ENCODE measurements at places on chromosomes 11 and 22.

- peak; percentile 7 for DNase-seq
Observed at GRCh38 chr22:27686534-27686933, 115.0 kb downstream of the MN1 start.

GRCh38 chr11:94672636-94673035 is 95.5 kb upstream of the AMOTL1 start:
- no peak for DNase-seq

DNA sequence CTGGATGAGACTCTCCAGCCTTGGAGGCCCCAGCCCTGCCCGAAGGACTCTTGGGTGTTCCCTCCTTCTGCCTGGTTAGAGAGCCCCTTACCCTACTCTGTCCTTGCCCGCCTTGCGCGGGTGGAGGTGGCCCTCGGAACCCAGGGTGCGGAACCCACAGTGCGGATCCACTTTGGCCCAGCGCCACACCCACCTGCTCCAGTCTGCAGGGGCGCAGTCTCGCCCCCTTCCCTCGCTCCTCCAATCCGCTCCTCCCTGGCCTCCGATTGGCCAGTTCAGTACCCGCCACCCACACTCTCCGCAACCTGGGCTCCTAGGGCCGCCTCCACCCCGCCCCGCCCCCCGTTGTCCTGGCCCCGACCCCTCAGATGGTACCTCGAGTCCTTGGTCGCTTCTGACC is 2.4 kb downstream of the CAPN1 start:
- DNase-seq, result no peak

DNA sequence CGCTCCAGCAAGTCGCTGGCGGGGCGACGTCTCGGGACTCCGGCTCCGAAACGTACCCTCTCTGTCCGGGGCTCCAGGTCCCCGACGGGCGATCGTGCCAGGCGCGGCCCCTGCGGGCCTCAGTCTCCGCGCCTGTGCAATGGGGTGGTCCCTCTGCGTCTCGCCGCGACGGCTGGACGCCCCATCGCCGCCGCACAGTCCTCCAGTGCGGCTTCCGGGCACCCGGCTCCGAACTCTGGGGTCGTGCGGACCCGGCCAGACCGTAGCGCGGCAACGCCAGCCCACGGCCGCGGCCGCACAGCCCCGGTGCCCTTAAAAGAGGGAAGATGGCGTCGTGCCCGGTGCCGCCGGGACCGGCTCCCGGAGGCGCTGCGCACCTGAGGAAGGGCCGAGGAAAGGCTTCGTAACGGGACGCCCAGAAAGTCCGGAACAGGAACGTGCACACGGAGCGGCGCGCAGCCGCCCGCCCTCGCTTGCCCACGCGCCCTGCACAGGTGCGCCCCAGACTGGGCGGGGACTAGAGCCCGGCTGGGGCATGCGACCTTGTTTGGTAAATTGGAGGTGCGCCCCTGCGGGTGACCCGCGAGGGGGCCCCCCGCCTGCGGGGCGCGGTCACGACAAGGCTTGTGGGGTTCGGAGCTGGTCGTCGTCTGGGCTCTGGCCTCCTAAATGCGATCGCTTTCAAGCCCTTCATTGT is 525 bp downstream of the BIK start:
- DNase-seq, result no peak

- no peak for DNase-seq
Observed at GRCh38 chr22:37740455-37741311, 43.8 kb downstream of the TRIOBP start.

DNA sequence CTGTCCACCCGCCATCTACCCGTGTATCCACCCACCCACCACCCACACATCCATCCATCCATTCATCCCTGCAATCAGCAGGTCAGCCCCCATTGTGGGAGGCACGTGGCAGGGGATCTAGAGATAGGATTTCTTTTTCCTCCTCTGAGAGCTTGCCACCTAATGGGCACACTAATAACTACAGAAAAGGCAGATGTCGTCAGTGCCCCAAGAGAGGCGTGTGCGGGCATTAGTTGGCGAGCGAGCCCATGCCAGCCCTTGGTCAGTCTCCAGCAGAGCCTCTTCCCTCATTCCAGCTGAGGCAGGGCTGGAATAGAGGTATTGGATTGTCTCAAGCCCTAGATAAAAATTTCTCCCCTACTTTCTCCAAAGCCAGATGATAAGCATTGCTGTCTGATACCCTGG is 9.7 kb downstream of the USP2 start:
- no peak for DNase-seq

DNA sequence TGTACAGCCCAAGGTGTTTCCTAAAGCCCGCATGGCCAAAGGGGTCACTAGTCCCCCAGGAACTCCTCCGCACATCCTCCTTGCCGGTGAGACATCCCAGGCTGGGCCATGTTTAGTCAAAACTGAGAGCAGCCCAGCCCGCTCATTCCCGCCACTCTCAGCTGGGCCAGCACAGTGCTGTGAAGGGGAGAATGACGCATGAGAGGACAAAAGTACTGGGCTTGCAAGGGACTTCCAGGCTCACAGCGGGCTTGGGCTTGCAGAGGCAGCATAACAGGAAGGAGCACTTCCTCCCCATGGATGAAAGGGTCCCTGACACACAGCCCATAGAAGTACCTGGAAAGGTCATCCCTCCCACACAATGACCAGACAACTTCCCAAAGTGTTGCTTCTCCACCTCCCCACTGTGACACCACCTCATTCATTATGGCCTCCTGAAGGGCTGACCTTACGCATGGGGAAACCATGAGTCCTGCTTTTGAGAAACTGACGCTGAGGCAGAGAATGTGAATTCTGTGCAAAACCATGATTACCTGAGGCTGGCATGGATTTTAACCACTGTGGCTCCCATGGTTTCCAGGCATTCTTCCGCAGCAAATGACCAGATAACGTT is 19.1 kb downstream of the ETS1 start:
- DNase-seq, result no peak

- DNase-seq, result no peak
Observed at GRCh38 chr11:74927496-74927895, 21.4 kb downstream of the XRRA1 start.

GRCh38 chr11:112858289-112859023 is 102.8 kb upstream of the NCAM1 start:
- DNase-seq, result no peak

GRCh38 chr11:12216041-12216451 is 105.7 kb downstream of the MICAL2 start:
- DNase-seq, result no peak

GRCh38 chr11:119363851-119364590 is 17.5 kb downstream of the USP2 start:
- DNase-seq, result no peak

GRCh38 chr11:36131721-36132397 is 157.4 kb downstream of the COMMD9 start:
- no peak for DNase-seq

DNA sequence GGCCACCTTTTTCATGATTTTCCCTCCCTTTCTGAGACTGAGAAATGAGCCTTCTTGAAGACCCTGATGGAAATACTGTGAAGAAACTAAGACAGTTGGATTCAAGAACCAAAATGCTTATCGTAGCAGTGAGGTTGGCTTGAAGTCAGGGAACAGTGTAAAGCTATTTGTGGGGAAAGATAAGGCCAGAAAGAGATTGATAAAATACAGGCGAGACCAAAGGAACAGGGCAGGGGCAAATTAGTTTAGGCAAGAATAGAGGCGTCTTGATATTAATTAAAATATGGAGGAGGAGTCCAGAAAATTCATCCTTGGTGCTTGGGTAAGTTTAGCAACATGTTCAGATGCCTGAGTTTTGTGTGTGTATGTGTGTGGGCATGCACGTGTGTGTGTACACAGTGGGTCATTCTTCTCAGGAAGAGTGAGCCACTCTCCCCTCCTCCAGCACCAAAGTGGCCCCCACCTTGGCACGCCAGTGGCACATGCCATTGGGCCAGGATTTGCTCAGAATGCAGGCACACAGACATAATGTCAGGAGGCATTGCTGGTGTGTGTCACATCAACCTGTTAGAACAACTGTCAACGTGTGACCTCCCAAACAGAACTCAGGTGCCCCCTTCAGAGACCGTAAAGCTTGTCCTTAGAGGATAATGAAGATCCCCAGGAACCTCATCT is 3.9 kb upstream of the EHF start:
- no peak for DNase-seq

- DNase-seq, result peak; percentile 86
Observed at GRCh38 chr11:22829231-22830081, at the start of gene SVIP. Gene SVIP (minus strand): TSS chr11:22829801. CDS start chr11:22829748, 53 bp downstream.

DNA sequence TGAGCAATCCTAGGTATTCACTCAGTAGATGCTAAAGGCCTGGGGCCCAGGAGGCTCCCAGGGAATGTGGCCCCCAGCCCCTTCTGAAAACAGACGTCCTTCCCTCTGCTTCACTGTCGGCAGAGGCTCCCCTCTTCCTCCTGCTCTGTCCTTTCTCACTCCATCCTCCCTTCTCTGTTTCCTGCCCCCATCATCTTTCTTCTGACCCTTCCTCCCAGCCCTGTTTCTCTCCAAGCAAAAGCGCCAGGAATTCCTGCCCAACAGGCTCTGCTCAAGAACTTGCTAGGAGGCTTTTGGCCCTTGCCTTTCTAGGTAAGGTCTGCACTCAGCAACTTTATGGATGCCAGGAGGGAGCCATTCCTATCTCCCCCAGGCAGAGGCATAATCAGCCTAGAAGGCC is 300.5 kb downstream of the NTM start:
- DNase-seq, result no peak

GRCh38 chr22:20583471-20583922 is 76.1 kb downstream of the MED15 start:
- DNase-seq, result no peak

GRCh38 chr11:59865031-59865430 is 1.3 kb downstream of the TCN1 start:
- DNase-seq, result no peak

- no peak for DNase-seq
Observed at GRCh38 chr11:132042296-132042695, 671.9 kb downstream of the NTM start.

GRCh38 chr11:77250881-77251640 is 50.4 kb downstream of the GDPD4 start:
- no peak for DNase-seq

DNA sequence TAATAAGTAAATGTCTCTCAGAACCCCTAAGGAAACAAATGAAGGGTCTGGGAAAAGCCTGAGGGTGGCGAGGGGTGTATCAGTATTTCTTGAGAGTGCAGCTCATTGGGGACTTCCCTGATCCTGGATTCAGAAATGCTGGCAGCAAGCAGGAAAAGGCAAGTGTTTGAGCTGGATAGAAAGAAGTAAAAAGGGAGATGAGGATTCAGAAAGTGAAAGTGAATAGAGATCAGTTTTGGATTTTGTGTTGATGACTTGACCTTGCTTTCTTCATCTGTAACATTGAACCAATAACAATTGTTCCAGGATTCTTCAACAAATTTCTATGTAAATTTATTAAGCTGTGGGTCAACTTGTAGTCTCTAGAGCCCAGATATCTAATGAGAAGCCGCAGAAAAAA is 66.9 kb upstream of the CTSC start:
- no peak for DNase-seq

- DNase-seq, result no peak
Observed at GRCh38 chr11:102386136-102386734, 39.2 kb downstream of the BIRC2 start.

- peak; percentile 12 for DNase-seq
Observed at GRCh38 chr11:59918987-59919589, 19.1 kb upstream of the OOSP1 start.

- DNase-seq, result no peak
Observed at GRCh38 chr11:19821412-19821875, 108.8 kb downstream of the NAV2 start.

DNA sequence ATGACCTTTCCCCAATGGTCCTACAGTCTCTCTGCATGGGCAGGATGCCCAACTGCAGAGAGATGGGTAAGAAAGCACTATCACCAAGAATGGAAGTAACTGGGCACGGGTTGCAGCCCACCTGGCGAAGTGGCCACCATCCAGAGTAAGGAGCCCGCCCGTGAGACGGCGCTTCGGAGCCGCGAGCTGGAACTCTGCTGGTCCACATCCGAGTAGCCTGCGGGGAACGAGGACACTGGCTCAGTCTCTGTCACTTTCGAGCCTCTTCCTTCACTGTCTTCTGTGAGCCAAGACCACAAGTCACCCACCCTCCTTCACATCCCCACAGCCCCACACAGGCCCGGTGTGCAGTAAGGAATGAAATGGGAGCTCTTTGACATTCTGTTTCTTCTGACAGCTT is 5.7 kb downstream of the SUN2 start:
- DNase-seq, result no peak

DNA sequence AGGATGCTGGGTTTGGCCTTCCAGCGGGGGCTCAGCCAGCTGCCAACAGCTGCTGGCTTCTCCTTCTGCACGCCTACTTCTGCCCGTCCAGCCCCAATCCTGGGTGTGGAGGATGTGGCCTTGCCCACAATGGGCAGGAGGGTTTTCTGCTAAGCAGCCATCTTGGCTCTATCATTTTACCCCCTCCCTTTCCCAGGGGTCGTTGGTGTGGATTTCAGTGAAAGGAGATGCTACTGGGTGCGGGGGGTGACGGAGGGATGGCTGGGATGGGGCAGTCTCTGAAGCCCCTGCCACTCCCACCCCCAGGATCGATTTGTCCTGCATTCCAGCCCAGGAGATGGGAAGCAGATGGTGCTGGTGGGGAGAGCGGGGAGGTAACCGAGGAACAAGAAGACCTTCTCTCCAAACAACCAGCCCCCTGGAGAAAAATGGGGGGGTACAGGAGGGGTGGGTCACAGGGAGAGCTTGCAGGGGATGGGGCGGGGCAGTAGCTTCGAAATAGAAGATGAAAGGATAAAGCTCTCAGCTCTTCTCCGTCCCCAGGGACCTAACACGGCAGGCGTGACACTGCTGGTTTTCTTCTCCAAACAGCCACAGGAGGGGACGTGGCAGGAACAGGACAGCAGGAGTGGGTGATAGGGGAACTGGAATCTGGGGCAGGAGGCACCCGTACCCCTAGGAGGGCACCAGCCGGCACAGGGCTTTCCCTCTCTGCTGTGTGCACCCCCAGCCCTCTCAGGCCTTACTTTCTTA is 68.9 kb downstream of the NECTIN1 start:
- no peak for DNase-seq

- no peak for DNase-seq
Observed at GRCh38 chr11:27363576-27364117, 632 bp upstream of the CCDC34 start.

All from smooth muscle cell of the brain vasculature (primary cell).